HepG2 (cell line): ENCODE measurements at places on chromosomes 1 and 21. TPM values are rescaled to one million over a fixed set of nuclear protein-coding genes. Genes with fewer than 3 reads are reported as not detected.

- DNase-seq: no peak
- H3K27me3 ChIP-seq: peaks cover 1% of the 10 kb centered on the region; the same call in 1 of the 2 replicates
- H3K4me1 ChIP-seq: no peaks in the 10 kb centered on the region
Measured at GRCh38 chr1:33805988-33806387, 57.9 kb upstream of the HMGB4 start.

GRCh38 chr1:222006715-222007114 lies 264.8 kb upstream of the DUSP10 start:
- no peaks in the 10 kb centered on the region for H3K36me3 ChIP-seq
- no peak overlapping the region for H3K27ac ChIP-seq
- H3K4me3 ChIP-seq: no peak overlapping the region
- no peak for DNase-seq
- H3K27me3 ChIP-seq: no peaks in the 10 kb centered on the region

DNA sequence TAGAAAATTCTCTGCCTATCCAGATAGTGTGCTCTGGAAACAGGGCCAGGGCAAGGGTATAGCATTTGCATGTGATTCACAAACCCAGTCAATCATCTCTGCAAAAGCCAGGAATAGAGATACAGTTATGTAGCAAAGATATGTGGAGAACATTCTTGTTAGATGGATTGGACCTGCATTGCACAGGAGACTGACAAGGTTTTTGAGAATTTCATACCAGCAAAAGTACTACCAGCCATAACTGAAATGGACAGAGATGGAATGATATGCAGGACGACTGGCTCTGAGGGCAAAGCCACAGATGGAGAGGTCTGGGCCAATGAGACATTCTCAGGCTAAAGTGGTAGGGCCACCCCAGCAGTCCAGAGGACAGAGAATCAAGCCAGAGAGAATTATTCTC lies 24.7 kb downstream of the SCMH1 start:
- no peak overlapping the region for H3K4me3 ChIP-seq
- no peaks in the 10 kb centered on the region; the same call in 1 of the 3 replicates for H3K36me3 ChIP-seq
- H3K27ac ChIP-seq: no peak overlapping the region
- no peaks in the 10 kb centered on the region; the same call in 1 of the 2 replicates for H3K4me1 ChIP-seq

GRCh38 chr1:234975941-234976860 lies 152.4 kb downstream of the TOMM20 start:
- DNase-seq: peak; percentile 97
- H3K27me3 ChIP-seq: no peaks in the 10 kb centered on the region
- H3K4me3 ChIP-seq: peak overlapping the region; percentile 36
- H3K27ac ChIP-seq: peak overlapping the region; percentile 100

DNA sequence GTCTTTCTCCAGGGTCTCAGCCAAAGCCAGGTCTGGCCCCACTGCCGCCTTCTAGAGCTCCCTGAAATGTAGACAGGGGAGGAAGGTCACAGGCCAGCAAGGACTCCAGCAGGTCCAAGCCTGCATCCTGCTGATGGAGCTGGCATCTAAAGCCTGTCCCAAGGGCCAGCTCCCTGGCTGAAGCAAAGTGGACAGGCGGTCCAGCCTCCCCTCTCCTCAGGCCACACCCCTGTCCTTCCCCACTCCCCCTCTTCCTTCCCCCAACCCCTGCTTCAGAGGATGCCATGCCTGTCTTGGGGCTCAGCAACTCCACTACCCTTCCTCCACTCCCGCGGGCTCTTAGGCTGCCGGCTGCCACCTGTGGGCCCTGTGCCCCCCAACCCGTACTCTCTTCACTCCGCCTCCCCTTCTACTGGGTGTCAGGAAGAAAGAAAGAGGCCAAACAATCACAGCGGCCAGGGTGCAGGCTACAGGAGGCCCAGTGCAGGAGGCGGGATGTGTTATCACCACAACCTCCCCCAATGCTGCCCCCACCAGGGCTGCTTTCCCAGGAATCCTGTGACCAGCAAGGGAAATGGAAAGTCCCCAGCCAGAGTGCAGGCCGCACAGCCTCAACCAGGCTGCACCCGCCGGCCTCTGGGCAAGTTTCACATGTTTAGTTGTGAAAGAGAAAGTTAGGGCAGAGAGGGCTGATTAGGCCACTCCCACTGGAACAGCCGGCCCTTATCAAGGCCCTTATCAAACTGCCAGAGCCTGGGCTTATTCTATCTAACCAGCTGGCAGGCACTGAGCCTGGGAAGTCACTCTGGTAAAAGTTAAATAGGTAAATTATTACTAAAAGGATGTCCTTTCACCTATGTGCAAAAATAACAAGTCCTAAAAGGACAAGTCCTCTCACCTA lies 34.1 kb downstream of the ACOT7 start:
- peaks cover 73% of the 10 kb centered on the region for H3K4me1 ChIP-seq
- peak overlapping the region; percentile 72 for H3K27ac ChIP-seq
- no peaks in the 10 kb centered on the region for H3K27me3 ChIP-seq
- peak overlapping the region; percentile 61 for H3K4me3 ChIP-seq
- no peaks in the 10 kb centered on the region for H3K36me3 ChIP-seq
- peak; percentile 93 for DNase-seq

DNA sequence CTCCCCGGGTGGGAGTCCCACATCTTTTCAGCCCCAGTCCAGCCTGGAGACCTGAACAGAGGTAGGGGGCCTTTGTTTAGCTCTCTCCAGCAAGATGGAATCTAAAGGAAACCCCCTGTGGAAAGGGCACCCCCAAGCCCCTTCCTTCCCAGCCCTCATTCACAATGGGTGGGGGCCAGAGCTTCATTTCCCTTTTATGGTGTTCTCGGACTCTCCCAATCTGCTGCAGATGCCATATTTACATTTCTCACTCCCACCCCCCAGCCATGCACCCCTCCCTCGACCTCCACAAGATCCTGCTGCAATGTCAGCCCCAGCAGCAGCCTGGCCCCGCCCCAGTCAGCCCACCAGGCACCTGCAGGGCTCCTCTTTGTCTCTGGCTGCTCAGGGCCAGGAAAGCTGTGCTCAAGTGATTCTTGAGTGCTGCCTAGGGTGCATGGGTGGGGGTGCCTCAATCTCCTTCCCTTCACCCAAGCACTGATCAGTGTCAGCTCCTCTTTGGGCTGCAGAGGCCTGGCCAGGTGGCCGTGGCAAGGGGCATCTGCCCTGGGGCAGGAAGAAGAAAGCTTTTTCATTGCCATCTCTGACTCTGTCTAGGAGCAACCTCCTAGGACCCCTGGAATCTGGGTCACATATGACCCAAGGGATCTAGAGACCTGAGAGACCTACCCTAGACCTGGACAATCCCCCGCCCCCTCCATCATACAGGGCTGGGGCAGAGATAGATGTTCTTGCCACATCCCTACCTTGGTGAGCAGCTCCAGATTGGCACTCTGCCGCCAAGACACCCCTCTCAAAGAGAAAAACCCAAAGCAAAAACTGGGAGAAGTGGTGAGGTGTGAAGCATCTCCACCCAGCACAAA lies 1.7 kb downstream of the KIF21B start:
- H3K27me3 ChIP-seq: peaks cover 9% of the 10 kb centered on the region; the same call in 1 of the 2 replicates
- H3K4me1 ChIP-seq: peaks cover 59% of the 10 kb centered on the region
- H3K27ac ChIP-seq: no peak overlapping the region
- no peaks in the 10 kb centered on the region for H3K36me3 ChIP-seq
- H3K4me3 ChIP-seq: no peak overlapping the region

GRCh38 chr1:56146449-56146848 lies 432.9 kb downstream of the PLPP3 start:
- H3K4me3 ChIP-seq: no peak overlapping the region
- H3K4me1 ChIP-seq: no peaks in the 10 kb centered on the region
- H3K36me3 ChIP-seq: no peaks in the 10 kb centered on the region
- H3K27ac ChIP-seq: no peak overlapping the region
- H3K27me3 ChIP-seq: no peaks in the 10 kb centered on the region
- no peak for DNase-seq

Gene TEX38
- 0.07 and 0.18 TPM in 2 replicates for polyA plus RNA-seq

Gene KIAA1614
- polyA plus RNA-seq: 0.12 and 0.15 TPM in 2 replicates

Gene GREM2
- 0.07 and 0.10 TPM in 2 replicates for polyA plus RNA-seq
